ENCODE measurements at places on chromosomes 11 and 22.
A peak's percentile ranks its signal among the peaks of the same experiment; 100 is the strongest.

- no peak for DNase-seq
Measured at GRCh38 chr11:533586-534395, 1.6 kb downstream of the HRAS start.

- no peak for DNase-seq
Measured at GRCh38 chr11:95373241-95373640, 142.2 kb upstream of the SESN3 start.

- DNase-seq = no peak
Measured at GRCh38 chr11:119551420-119552105, 128.6 kb upstream of the THY1 start.

DNA sequence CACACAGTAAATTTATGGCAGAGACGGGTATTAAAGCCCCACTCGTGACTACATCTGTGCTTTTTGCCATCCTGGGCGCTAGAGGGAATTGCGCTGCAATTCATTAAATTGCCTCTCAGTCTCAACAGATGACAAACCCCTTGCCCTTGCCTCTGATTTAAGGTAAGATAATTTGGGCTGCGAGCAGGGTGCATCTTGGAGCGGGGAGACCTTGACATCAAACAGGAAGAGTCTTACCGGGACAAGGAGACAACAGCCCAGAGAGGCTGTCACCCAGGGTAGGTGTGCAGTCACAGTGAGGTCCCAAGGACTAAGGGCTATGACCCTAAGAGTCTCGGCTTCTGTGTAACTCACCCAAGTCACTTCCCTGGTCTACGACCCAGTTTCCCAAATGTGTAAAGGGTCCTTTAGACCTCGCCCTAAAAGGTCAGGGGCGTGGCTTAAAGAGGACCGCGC, 449 bp upstream of the TOM1 start:
- DNase-seq = peak; percentile 3

DNA sequence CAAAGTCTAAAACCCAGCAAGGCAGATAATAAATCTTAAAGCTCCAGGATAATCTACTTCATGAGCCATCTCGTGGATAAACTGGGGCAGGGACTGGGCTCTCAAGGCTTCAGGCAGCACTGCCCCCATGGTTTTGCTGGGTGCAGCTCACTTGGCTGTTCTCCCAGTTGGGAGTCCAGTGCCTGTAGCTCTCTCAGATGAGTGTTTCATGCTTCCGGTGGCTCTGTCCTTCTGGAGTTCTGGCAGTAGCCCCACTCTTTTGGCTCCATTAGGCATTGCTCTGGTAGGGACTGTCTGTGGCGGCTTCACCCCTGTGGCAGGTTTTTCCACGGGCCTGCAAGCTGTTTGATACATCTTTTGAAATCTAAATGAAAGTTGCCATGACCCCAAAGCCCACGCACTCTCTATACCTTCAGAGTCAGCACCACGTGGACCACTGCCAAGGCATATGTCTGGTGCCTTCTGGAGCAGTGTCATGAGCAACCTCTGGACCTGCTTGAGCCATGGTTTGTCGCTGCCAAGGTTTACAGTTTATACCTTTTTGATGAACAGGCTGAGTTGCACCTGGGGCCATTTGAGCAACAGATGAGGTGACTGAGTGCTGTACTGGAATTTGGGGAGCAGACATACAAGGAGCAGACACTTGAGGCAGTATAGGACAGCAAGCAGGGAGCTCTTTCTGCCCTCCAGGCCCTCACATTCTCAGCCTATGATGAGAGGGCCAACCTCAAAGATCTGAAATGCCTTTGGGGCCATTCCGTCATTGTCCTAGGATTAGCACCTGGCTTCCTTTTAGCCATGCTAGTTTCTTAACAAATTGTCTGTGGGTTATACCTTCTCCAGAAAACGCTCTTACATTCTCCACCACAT, 48.6 kb downstream of the MTNR1B start:
- no peak for DNase-seq

DNA sequence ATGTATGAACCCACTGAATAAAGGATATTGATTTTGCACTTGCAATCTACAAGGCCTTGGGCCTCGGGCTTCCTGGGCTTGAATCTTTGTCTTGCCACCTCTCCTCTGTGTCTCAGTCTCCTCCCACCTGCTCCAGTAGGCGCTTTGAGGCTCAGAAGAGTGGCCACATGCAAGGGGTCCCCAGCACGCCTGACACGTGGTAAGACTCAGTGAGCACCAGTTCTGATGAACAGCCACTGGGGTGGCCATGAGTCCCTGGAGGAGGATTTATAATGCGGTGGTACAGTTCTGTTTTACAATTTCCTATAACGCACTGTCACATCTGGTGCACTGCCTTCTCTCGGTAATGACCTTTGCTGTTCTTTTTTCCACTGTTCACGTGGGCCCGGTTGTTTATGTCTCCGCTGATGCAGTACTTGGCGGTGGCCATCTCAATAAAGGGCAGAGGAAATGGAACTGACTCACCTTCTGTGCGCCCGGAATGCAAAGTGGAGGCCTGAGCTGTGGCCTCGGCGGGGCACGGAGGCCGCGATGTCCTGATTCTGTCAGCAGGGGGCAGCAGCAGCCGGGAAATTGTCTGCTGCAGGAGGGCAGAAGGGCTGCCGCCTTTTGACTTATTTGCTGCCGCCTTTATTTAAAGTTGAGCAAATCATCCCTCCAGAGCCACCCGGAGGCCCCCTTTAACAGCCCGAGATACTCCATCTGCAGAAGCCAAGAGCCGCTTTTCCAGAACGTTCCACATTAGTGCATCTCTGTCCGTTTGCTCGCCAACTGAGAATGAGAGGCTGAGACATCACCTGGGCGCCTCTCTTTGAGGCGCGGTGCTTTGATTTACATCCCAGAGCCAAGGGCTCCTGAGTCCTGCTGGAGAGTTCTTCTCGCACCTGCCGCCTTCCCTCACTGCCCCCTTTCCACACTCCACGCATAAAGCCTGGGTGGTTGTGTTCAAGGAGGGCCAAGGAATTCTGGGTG, 6.0 kb upstream of the IFT27 start:
- DNase-seq = peak; percentile 78

DNA sequence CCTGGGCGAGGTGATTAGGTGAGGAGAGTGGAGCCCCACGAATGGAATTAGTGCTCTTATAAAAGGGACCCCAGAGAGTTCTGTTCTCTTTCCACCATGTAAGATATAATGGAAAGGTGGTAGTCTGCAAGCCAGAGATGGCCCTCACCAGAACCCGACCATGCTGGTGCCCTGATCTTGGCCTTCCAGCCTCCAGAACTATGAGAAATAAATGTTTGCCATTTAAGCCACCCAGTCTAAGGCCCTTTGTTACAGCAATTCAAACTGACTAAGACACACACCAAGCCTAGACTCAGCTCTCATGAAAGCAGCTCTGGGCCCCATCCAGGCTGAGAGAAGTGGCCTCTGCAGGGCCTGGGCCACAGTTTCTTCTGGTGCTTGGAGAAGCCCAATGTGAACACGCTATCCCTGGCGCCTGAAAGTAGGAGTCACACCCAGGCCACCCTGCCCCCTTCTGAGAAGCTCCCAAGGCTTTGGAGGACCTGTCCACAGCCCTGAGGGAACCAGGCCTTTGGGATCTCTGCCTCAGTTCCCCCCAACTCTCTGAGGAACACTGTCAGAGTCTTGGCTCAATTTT, 35.3 kb upstream of the LYVE1 start:
- no peak for DNase-seq

DNA sequence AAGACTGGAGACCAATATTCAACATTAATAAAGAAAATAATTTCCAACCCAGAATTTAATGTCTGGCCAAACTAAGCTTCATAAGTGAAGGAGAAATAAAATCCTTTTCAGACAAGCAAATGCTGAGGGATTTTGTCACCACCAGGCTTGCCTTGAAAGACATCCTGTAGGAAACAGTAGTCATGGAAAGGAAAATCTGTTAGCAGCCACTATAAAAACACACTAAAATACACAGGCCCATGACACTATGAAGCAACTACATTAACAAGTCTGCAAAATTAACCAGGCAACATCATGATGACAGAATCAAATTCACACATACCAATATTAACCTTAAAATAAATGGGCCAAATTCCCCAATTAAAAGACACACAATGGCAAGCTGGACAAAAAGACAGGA, 2.4 kb upstream of the CASP4 start:
- no peak for DNase-seq

DNA sequence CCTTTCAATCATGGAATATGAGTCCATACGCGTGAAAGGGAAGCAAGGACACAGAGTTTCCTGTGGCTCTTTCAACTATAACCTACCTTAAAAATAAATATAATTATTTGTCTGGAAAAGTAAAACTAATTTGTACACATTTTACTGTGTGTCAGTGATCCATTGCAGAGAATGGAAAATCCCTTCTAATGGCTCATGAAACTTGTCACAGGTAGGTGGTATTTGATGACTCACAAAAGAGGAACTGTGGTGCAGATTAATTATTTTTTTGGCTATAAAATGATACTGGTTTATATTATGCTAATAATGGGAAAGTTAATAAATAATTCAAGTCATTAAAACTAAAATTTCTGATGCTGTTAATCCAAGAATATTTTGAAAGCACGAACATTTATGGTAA, 792.2 kb downstream of the METTL15 start:
- no peak for DNase-seq

DNA sequence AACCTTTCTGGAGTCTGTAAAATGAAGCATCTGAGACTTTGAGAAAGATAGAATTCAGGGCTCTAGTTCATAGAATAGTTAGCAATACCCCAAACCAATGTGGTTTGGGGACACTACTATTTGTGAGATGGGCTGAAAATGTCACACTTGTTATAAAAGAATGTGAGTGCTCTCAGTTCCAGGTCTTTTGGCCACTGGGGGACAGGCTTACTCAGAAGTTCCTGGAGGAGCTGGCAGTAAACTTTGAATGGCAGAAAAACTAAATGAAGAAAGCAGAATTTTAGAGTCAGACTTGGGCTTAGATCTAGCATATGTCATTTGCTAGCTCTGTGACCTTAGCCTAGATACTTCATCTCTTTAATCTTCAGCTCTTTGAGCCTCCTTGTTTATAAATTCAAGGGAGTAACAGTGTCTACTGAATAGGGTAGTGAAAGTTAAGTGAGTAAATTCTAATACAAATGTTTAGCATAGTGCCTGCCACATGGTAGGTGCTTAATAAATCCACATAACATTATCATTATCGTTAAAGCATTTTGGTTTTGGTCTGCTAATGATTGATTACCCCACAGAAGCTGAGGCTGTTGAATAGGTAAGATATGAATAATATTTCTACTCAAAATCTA, 3.7 kb downstream of the LYVE1 start:
- no peak for DNase-seq

DNA sequence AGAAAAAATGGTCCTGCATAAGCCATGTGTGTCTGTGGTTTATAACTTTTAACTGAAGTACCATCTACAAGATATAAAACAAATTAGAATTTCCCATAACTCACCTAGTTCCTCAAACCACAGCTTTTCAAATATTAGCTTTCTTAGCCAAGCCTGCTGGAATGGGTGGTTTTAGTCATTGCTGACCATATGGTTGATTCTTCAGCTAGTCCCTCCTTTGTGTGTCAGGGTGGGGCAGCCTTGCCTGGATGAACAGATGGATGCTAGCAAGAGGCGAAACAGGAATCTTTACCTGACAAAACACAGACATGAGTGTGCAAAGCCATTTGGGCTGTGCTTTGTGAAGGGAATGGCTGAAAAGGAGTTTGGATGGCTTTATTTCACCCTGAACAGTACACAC, 6.9 kb upstream of the B3GNT6 start:
- DNase-seq = no peak

DNA sequence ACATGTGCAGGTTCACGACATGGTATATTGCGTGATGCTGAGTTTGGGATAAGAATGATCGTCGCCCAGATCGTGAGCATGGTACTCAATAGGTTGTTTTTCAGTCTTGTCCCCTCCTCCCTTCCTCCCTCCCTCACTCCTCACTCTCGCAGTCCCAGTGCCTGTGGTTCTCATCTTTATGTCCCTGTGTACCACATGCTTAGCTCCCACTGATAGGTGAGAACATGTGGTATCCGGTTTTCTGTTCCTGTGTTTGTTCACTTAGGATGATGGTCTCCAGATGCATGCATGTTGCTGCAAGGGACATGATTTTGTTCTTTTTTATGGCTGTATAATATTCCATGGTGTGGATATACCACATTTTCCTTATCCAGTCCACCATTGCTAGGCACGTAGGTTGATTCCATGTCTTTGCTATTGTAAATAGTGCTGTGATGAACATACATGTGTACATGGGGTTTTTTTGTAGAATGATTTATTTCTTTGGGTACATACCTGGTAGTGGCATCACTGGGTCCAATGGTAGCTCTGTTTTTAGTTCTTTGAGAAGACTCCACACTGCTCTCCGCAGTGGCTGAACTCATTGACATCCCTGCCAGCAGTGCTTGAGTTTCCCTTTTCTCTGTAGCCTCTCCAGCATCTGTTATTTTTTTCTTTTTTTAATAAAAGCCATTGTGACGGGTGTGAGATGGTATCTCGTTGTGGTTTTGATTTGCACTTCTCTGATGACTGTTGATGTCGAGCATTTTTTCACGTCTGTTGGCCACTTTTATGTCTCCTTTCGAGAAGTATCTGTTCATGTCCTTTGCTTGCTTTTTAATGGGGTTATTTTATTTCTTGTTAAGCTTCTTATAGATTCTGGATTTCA, 16.4 kb downstream of the ZBED4 start:
- DNase-seq = no peak

- DNase-seq = no peak
Measured at GRCh38 chr11:16843294-16843693, 104.8 kb downstream of the C11orf58 start.

- DNase-seq = no peak
Measured at GRCh38 chr11:61890529-61891330, 615 bp downstream of the FADS3 start.

DNA sequence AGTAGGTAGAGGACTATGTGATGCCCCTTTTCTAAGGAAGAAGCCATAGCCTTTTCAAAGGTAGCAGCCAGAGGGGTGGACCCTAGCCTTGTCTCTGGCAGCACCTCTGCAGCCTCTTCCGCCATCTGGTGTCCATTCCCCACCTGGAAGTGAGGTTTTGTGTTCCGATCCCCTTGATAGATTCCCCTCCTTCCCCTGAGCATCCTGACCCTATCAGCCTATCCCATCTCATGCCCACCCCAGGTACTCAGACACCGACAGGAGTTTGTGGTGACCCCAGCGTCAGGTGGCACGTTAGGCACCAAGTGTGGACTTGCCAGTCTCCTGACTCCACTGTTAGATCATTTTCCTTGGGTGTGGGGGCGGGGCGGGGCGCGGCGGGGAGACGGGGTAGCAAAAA, 398 bp upstream of the FAM89B start:
- no peak for DNase-seq

- DNase-seq = no peak
Measured at GRCh38 chr11:95135155-95135554, 45.5 kb downstream of the ENDOD1 start.

DNA sequence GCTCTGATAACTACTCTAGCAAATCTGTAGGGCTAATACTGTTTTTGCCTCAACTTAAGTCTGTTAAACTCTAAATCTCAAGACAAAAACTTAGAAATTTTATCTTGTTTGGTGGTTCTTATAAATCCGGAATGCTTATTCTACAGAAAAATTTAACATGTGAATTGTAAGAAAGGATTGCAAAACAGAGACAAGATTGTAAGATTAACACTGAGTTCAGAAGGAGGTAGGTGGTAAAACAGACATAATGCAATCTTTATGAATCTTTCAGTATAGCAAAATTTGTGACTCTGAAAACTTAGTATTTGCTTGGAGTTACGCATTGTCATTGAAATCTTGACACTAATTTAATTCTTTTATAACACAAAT, 263.9 kb downstream of the SBF2 start:
- DNase-seq = no peak

Measured in stimulated activated CD8-positive, alpha-beta memory T cell treated with anti-CD3 and anti-CD28 coated beads, Interleukin-7, amount 100 ng/mL, for 1 hour (primary cell).